ENCODE measurements at places on chromosomes 13 and 19. TPM values are rescaled to one million over a fixed set of nuclear protein-coding genes. Genes with fewer than 3 reads are reported as not detected.

Gene MAP3K10
- 2.9 TPM for polyA plus RNA-seq

Gene B3GNT3
- polyA plus RNA-seq: 3.6 TPM

Gene FBXL12
- 18.2 TPM for polyA plus RNA-seq

Gene ZNF738
- polyA plus RNA-seq: 8.9 TPM

Gene PLIN5
- not detected for polyA plus RNA-seq

Gene C3
- 14.8 TPM for polyA plus RNA-seq

Gene IGFL1
- 86.6 TPM for polyA plus RNA-seq

Gene SELENOW
- polyA plus RNA-seq: 509 TPM

Gene PINLYP
- polyA plus RNA-seq: 16.0 TPM

Gene RFPL4AL1
- not detected for polyA plus RNA-seq

Gene CYP2A7
- polyA plus RNA-seq: not detected

Gene CGB5
- 0.20 TPM for polyA plus RNA-seq

Gene GPR12
- polyA plus RNA-seq: 0.04 TPM

Gene SMAD9
- 0.10 TPM for polyA plus RNA-seq

Gene DAND5
- polyA plus RNA-seq: not detected

Gene CD209
- polyA plus RNA-seq: not detected

Gene CYP2S1
- 4.9 TPM for polyA plus RNA-seq

Gene PTGIR
- not detected for polyA plus RNA-seq

Gene SLC25A23
- 7.7 TPM for polyA plus RNA-seq
